ENCODE measurements at places on chromosomes 1 and 21. TPM values are rescaled to one million over a fixed set of nuclear protein-coding genes. Genes with fewer than 3 reads are reported as not detected.

The DNAJC6 gene
- 3.8 TPM for total RNA-seq

The VANGL2 gene
- 4.4 TPM for total RNA-seq

The PCBP3 gene
- total RNA-seq, result 7.0 TPM

The HES2 gene
- total RNA-seq, result 0.49 TPM

The CD2 gene
- total RNA-seq, result 5.5 TPM

The INSRR gene
- total RNA-seq, result 0.51 TPM

The DHRS3 gene
- 325 TPM for total RNA-seq

The OR6N1 gene
- total RNA-seq, result not detected

The LCE1A gene
- not detected for total RNA-seq

The KRTAP21-2 gene
- not detected for total RNA-seq

The TMPRSS15 gene
- total RNA-seq, result not detected

The TMEM54 gene
- 23.8 TPM for total RNA-seq

- H3K4me3 ChIP-seq, result no peak overlapping the region
- H3K27me3 ChIP-seq, result no peaks in the 10 kb centered on the region
- no peak overlapping the region for H3K27ac ChIP-seq
- H3K4me1 ChIP-seq, result peaks cover 8% of the 10 kb centered on the region
These were observed 46.4 kb downstream of the TTC39A start for GRCh38 chr1:51283979-51284378.

GRCh38 chr1:241181471-241181870, 175.5 kb downstream of the RGS7 start:
- no peaks in the 10 kb centered on the region for H3K27me3 ChIP-seq
- no peak overlapping the region for H3K27ac ChIP-seq
- no peaks in the 10 kb centered on the region for H3K4me1 ChIP-seq
- no peaks in the 10 kb centered on the region for H3K36me3 ChIP-seq
- DNase-seq, result no peak

DNA sequence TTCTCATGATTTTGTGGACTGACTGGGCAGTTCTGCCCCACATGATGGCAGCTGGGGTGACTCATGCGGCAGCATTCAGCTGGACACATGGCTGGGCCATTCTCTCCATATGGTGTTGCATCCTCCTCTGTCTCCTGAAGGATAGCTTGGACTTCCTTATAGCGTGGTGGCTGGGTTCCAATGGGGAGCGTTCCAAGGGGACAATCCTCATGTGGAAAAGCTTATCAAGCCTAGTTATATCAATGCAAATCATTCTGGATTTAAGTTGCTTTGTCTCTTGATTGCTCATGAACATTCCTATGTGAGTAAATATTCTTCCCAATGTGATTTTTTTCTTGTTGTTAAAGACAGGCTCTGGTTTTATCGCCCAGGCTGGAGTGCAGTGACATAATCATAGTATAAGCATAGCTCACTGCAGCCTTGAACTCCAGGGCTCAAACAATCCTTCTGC, 13.2 kb upstream of the SLC2A1 start:
- no peak for DNase-seq
- no peaks in the 10 kb centered on the region for H3K27me3 ChIP-seq
- H3K36me3 ChIP-seq, result peaks cover 2% of the 10 kb centered on the region
- H3K27ac ChIP-seq, result no peak overlapping the region
- H3K4me3 ChIP-seq, result no peak overlapping the region

DNA sequence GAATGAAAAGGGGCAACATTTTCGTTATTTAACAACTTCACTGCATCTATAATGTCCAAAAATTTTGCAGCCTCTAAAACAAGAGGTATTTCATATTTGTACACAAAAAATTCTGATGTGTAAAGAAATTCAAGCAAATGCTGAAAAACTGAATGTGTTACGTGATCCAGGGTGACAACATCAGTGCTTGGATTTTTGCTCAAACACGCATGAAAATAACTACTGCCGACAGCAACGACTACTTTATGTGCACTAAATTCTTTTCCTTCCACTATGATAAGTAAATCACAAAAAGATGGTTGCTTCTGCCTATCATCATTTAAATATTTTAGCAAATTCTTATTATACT, 53.4 kb upstream of the ASPM start:
- H3K27me3 ChIP-seq, result no peaks in the 10 kb centered on the region
- no peaks in the 10 kb centered on the region for H3K36me3 ChIP-seq
- peak overlapping the region; percentile 79 for H3K4me3 ChIP-seq

GRCh38 chr1:160124705-160125478, 9.3 kb downstream of the ATP1A2 start:
- H3K36me3 ChIP-seq, result peaks cover 7% of the 10 kb centered on the region
- no peaks in the 10 kb centered on the region for H3K27me3 ChIP-seq
- peak; percentile 51 for DNase-seq
- H3K4me3 ChIP-seq, result no peak overlapping the region
- no peaks in the 10 kb centered on the region for H3K4me1 ChIP-seq

- no peaks in the 10 kb centered on the region for H3K27me3 ChIP-seq
- no peak for DNase-seq
- no peaks in the 10 kb centered on the region for H3K36me3 ChIP-seq
- H3K27ac ChIP-seq, result no peak overlapping the region
- H3K4me1 ChIP-seq, result no peaks in the 10 kb centered on the region
These were observed 1.5 kb upstream of the GPX7 start for GRCh38 chr1:52600533-52601179.

GRCh38 chr21:14889080-14889810, 175.6 kb downstream of the NRIP1 start:
- H3K4me1 ChIP-seq, result no peaks in the 10 kb centered on the region
- H3K27me3 ChIP-seq, result no peaks in the 10 kb centered on the region
- DNase-seq, result no peak
- H3K36me3 ChIP-seq, result no peaks in the 10 kb centered on the region

DNA sequence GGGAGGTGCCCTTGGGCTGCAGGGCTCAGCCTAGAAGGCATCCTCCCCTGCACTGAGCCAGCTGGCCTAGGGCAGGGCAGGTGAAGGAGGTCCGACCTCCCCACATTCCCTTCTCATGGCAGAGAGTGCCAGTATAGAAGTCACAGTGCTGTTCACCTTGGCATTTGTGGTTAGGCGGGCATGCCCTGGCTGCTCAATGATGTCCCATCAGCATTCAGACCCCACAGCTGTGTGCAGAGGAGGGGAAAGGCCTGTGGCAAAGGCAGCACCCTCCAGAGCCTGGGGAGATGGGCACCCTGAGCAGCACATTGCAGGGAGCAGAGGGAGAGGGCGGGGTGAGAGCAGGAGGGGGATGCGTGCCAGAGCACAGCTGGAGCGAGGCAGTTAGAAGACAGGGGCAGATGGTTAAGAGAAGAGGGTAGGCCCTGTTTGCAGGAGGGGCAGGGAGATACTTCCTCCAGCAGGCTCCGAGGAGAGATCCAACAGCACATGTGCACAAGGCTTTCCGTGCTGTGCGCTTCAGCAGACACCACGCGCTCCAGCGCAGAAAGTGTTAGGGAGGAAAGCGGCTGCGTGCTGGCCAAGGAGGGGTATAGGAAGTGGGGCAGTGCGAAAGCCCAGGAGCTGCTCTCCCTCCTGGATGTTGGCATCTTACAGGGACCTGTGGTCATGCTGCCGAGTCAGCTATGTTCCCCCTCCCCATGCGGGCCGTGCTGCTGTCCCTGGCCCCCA, 43.7 kb upstream of the COL6A1 start:
- H3K27me3 ChIP-seq, result no peaks in the 10 kb centered on the region
- no peak overlapping the region for H3K27ac ChIP-seq
- H3K4me3 ChIP-seq, result no peak overlapping the region
- no peaks in the 10 kb centered on the region for H3K36me3 ChIP-seq

DNA sequence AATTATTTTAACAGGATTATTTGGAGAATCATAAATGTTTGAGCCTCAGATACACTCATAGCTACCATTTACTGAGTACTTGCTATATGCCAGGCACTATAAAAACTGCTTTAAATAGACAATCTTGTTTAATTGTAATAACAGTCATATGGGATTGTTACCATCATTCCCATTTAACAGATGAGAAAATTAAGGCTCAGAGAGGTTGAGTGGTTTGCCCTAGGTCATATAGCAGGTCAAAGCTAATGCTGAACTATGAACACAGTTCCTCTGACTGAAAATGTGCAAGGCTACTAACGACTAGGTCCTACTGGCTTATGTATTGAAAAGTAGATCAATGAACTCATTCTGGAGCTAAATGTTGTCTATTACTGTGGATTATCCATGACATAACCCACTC, 63.4 kb downstream of the DDR2 start:
- H3K27me3 ChIP-seq, result no peaks in the 10 kb centered on the region
- H3K27ac ChIP-seq, result no peak overlapping the region
- DNase-seq, result no peak
- H3K36me3 ChIP-seq, result no peaks in the 10 kb centered on the region
- H3K4me3 ChIP-seq, result no peak overlapping the region
- no peaks in the 10 kb centered on the region for H3K4me1 ChIP-seq

DNA sequence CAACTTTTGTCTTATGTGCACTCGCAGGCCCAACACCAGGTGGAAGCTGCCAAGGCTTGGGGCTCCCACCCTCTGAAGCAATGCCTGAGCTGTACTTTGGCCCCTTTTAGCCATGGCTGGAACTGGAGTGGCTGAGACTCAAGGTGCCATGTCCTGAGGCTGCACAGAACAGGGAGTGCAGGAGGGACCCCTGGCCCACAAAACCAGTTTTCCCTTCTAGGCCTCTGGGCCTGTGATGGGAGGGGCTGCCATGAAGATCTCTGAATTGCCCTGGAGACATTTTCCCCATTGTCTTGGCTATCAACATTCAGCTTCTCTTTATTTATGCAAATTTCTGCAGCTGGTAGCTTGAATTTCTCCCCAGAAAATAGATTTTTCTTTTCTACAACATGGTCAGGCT, 57.6 kb downstream of the ROR1 start:
- H3K27ac ChIP-seq, result peak overlapping the region; percentile 2
- DNase-seq, result no peak
- no peak overlapping the region for H3K4me3 ChIP-seq
- H3K27me3 ChIP-seq, result no peaks in the 10 kb centered on the region
- H3K36me3 ChIP-seq, result no peaks in the 10 kb centered on the region
- peaks cover 10% of the 10 kb centered on the region for H3K4me1 ChIP-seq

- no peaks in the 10 kb centered on the region for H3K36me3 ChIP-seq
- peak overlapping the region; percentile 41 for H3K4me3 ChIP-seq
- H3K27ac ChIP-seq, result peak overlapping the region; percentile 93
- H3K27me3 ChIP-seq, result no peaks in the 10 kb centered on the region
- no peak for DNase-seq
- peaks cover 4% of the 10 kb centered on the region for H3K4me1 ChIP-seq
These were observed 75.2 kb downstream of the NFIA start for GRCh38 chr1:61157468-61157987.

GRCh38 chr1:1538334-1538733, 2.1 kb downstream of the TMEM240 start:
- H3K4me1 ChIP-seq, result no peaks in the 10 kb centered on the region
- H3K4me3 ChIP-seq, result no peak overlapping the region
- no peak for DNase-seq
- H3K27ac ChIP-seq, result no peak overlapping the region

- H3K27ac ChIP-seq, result no peak overlapping the region
- DNase-seq, result no peak
- H3K27me3 ChIP-seq, result no peaks in the 10 kb centered on the region
- no peaks in the 10 kb centered on the region for H3K36me3 ChIP-seq
- peaks cover 3% of the 10 kb centered on the region for H3K4me1 ChIP-seq
- no peak overlapping the region for H3K4me3 ChIP-seq
These were observed 28.3 kb downstream of the BACH1 start for GRCh38 chr21:29326914-29327554.

GRCh38 chr1:226494092-226494609, 54.4 kb upstream of the STUM start:
- no peak for DNase-seq
- H3K27me3 ChIP-seq, result no peaks in the 10 kb centered on the region
- H3K4me1 ChIP-seq, result no peaks in the 10 kb centered on the region
- H3K36me3 ChIP-seq, result no peaks in the 10 kb centered on the region

GRCh38 chr1:161480381-161481035, 24.7 kb upstream of the FCGR2A start:
- no peak overlapping the region for H3K27ac ChIP-seq
- no peak overlapping the region for H3K4me3 ChIP-seq
- H3K4me1 ChIP-seq, result no peaks in the 10 kb centered on the region
- H3K27me3 ChIP-seq, result no peaks in the 10 kb centered on the region
- H3K36me3 ChIP-seq, result no peaks in the 10 kb centered on the region
- DNase-seq, result peak; percentile 67

GRCh38 chr1:206498685-206499084, 8.6 kb upstream of the RASSF5 start:
- DNase-seq, result peak; percentile 41
- H3K4me1 ChIP-seq, result no peaks in the 10 kb centered on the region
- H3K4me3 ChIP-seq, result no peak overlapping the region
- no peaks in the 10 kb centered on the region for H3K27me3 ChIP-seq
- no peaks in the 10 kb centered on the region for H3K36me3 ChIP-seq

DNA sequence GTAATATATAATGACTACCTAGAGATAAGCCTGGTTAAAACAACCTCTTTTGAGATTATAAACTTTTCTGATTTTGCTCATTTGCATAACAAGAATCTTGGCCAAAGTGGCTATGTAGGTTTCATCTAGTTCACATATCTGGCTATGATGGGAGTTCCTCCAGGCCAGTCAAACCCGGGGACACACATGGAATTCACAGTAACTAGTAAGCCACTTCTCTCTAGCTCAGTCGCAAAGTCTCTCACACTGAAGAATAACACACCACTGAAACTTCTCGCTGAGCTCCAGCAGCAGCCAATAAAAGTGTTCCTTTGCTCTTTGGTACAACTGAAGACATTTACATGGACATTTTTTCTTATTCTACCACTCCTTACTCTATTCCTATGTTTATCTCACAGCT, 36.0 kb upstream of the GRIK1 start:
- no peaks in the 10 kb centered on the region for H3K4me1 ChIP-seq
- H3K27ac ChIP-seq, result no peak overlapping the region
- no peak for DNase-seq
- H3K4me3 ChIP-seq, result no peak overlapping the region
- no peaks in the 10 kb centered on the region for H3K36me3 ChIP-seq
- no peaks in the 10 kb centered on the region for H3K27me3 ChIP-seq

DNA sequence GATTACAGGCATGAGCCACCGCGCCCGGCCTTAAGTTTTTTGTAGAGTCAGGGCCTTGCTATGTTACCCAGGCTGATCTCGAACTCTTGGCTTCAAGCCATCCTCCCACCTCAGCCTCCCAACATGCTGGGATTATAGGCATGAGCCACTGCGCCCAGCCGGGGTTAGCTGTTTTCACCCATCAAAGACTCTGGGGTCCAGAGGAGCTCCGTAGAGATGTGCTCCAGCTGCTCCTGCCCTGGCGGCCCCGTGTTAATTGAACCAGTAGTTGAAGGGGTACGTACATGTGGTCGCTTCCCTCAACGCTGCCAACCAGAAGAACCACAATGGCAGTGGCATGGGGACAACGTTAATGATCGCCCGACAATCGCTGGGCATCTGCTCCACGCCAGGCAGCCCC, 72.0 kb downstream of the NPHP4 start:
- no peak overlapping the region for H3K27ac ChIP-seq
- H3K27me3 ChIP-seq, result no peaks in the 10 kb centered on the region
- DNase-seq, result no peak
- H3K4me3 ChIP-seq, result no peak overlapping the region
- no peaks in the 10 kb centered on the region for H3K4me1 ChIP-seq

GRCh38 chr21:26506956-26507355, 66.1 kb downstream of the CYYR1 start:
- DNase-seq, result no peak
- no peaks in the 10 kb centered on the region for H3K36me3 ChIP-seq
- no peak overlapping the region for H3K4me3 ChIP-seq

Data from aorta (tissue), 5 donors.